ENCODE measurements at places on chromosomes 13 and 19.

DNA sequence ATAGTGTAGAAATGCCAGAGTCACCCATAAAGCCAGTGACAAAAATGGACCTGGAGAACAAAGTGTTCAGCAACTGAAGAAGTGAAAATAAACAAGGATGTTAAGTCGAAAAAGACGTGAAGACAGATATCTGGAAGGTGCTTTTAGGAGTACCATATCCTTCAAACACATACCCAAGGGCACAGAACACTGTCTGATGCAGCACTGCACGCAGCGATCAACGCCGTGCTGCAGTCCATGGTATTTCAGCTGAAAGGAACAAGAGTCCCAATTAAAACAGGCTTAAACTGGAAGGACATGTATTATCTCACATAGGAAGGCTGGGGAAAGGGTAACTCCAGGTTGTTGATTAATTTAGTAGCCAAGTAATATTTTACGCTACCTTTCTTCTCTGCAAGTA lies 108.2 kb downstream of the SGCG start:
- no peak for DNase-seq

- DNase-seq, result no peak
Observed at GRCh38 chr13:100633461-100633860, 41.1 kb downstream of the TMTC4 start.

DNA sequence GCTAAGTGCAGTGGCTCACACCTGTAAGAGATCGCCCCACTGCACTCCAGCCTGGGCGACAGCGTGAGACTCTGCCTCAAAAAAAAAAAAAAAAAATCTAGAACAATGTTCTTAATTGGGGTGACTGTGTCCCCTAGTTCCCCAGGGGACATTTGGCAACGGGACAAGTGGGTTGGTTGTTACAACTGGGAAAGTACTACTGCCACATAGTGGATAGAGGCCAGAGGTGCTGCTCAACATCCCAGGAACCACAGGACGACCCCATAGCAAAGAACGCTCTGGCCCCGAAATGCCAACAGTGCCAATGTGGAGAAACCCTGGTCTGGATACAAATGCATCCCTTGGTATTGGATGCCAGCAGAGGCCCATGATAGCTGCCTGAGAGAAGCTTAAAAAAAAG lies 11.8 kb downstream of the NLRP12 start:
- DNase-seq, result no peak

DNA sequence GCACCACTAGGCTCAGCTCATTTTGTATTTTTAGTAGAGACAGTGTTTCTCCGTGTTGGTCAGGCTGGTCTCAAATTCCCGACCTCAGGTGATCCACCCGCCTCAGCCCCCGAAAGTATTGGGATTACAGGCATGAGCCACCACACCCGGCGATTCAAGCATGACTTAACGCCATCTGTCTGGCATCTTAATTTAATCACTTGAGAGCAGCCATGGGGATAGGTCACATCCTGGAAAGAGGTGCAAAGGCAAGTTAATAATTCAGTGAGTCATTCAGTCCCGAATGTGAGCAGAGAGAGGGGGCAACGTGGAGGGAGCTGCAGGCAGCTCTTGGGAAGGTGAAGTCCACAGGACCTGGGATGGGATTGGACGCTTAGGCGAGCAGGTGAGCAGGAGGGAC lies 31.7 kb upstream of the USP29 start:
- no peak for DNase-seq

DNA sequence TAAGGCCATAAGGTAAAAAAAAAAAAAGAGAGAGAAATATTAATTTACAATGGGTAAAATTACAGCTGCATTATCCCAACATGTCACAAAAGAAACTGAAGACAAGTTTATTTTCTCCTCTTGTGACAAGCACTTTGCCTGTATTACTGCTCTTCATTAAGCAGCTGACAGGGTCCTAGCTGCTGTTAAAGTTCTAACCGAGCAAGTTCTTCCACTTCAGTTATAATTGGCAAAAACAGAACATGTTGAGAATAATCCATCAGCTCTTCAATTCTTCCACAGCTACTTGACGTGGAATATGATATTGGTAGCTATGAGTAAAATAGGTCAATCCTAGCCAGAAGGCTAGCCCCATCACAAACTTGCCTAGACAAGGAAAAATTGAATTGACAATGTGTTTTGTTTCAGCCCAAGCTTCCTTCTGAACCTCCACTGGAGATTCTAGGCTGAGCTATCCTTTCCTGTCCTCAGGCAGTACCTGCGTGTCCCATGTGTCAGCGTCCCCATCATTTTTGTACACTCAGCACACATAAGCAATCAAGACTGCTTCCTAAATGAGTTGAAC lies 32.2 kb upstream of the DOCK9 start:
- no peak for DNase-seq

- no peak for DNase-seq
Observed at GRCh38 chr19:2652504-2653099, 49.9 kb downstream of the GNG7 start.

DNA sequence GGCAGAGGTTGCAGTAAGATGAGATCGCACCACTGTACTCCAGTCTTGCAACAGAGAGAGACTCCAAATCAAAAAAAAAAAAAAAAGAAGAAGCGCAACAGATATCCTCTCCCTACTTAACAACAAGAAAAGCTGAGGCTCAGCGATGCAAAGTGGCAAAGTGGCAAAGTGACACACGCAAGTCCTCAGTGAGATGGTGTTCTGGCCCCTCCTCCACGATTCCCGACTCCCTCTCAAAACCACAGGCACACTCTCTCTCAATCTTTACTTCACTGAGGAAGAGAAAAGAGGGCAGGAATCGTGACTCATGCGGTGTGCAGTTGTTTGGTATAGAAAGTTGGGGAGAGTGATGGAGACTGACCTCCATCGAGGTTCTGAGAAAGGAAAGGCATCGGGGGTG lies 12.6 kb downstream of the FFAR2 start:
- no peak for DNase-seq

GRCh38 chr19:49326165-49326704 lies 1.2 kb upstream of the SLC6A16 start:
- DNase-seq, result no peak

GRCh38 chr19:32453736-32454135 lies 48.2 kb downstream of the DPY19L3 start:
- DNase-seq, result no peak

DNA sequence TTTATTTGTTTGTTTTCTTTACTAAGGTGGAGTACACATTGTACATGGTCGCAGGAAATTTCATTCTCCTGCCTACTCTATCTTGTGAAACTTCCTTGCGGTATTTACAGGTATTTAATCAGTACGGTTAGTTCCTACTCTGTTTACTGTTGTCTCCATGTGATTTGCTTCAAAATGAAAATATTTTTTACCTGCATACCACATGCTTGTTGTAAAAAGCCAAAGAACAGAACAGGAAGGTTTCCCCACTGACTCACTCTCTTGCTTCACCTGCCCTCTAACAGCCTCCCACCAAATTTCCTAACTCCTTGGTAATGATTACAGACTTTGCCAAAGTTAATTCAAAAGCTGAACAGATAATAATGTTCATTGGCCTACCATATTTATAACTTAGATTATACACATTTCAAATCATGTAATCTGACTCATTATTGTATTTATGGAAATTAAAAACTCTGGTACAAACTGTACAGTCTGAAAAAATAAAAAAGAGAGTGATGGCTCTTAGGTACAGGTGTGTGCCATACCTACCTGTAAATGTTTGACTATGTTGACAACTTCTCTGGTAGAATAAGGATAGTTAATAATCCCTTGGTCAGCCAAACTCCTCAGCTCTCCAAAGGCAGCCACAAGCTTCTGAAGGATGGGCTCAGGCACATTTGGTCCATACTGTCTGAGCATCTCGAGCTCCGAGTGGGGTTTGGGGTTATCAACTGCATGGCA lies 239.9 kb downstream of the VWA8 start:
- DNase-seq, result no peak

DNA sequence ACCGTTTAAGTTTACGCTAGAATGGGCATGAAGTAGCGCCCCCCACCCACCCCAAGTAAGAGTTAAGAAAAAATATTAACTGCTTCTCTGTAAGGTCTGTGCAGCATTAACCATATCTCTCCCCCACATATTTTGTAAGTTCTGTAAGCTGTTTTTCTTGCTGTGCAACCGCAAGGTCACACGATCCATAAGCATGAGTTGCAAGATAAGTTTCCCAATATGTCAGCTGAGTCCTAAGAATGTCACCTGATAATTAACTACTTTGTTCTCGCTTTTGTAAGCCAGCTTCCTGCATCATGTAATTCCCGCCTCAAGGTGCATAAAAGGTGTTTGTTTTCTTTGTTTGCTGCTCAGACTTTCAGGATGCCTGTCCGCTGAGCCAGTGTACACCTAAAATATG lies 187.0 kb downstream of the MYO16 start:
- no peak for DNase-seq

DNA sequence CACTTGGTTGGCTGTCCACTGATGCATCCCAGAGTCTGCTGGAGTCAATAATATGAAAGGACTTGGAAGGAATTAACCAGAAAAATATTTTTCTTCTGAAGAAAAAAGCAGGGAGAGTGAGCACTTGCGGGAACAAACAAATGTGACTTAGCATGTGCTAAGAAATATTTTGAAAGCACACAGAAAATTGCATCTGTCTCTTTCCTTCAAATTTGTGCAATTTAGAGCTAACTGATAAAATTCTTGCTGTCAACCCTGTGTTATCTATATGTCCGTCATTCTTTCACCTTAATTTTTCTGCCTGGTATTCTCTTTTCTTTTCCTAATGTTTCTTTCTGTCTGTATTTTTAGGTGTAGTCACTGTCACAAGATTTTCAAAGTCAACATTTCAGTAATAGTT lies 852.6 kb downstream of the PCDH9 start:
- DNase-seq, result no peak

- DNase-seq, result peak; percentile 39
Observed at GRCh38 chr19:5850743-5851293, 431 bp downstream of the FUT3 start.

DNA sequence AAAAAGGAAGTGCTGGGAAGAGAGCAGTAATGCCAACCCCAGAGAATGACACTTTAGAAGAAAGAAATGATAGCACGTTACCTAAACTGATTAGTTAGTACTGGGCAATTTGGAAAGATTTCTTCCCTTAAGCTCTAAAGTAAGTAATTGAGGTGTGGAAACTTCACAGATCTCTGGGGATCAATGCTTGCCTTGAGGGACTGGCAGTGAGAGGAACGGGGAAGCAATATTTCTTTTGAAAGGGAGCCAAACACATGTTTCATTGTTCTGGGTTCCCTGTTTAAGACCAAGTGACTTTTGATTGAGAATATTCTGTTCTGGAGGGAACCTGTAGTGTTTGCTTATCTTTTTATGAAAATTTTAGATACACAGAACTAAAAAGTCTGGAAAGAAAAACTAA lies 190.5 kb downstream of the NDFIP2 start:
- no peak for DNase-seq

- no peak for DNase-seq
Observed at GRCh38 chr13:99800011-99800410, 171.6 kb downstream of the ZIC5 start.

DNA sequence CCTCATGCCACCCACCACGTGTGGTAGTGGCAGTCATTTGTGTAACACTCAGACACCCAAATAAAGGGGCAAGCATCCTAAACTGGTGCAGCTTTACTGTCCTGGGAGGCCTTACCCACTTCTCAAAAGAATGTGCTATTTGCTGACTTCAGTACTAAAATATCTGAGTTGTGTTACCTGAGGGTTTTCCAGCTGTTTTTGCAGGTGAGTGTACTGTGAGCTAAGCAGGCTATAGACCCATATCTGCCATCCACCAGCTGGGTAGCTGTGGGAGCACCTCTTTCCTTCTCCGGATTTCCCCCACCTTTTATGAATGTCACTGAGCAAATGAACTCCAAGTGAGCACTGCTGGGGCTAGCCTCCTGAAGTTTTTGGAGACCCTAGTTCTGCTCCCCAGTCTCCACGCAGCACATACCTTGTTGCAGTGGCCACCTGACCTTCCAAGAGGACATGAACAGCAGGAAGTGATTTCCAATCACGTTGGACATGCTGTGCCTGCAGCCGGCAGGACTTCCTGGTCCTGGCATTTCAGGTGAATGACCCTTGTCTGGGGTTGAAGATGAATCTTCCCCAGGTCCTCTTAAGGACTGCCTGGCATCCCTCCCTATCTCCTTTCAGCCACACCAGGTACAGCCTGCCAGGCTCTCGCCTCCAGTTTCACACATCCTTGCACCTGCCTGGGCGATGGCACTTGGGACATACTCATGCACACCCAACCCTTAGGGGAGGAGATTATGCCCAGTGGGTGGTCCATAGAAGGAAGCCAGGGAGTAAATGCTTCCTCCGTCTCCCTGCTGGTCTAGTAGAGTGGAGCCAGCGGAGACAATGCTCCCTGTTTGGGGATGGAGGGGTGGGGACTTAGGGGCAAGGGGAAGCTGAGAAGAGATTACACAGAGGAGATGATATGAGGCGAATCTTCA lies 109.5 kb upstream of the SPATA13 start:
- DNase-seq, result no peak

GRCh38 chr13:60093425-60094019 lies 70.2 kb downstream of the DIAPH3 start:
- DNase-seq, result no peak

GRCh38 chr19:12991296-12991695 lies 4.0 kb upstream of the NFIX start:
- DNase-seq, result no peak

- peak; percentile 11 for DNase-seq
Observed at GRCh38 chr13:51541809-51542258, 42.4 kb upstream of the WDFY2 start.

DNA sequence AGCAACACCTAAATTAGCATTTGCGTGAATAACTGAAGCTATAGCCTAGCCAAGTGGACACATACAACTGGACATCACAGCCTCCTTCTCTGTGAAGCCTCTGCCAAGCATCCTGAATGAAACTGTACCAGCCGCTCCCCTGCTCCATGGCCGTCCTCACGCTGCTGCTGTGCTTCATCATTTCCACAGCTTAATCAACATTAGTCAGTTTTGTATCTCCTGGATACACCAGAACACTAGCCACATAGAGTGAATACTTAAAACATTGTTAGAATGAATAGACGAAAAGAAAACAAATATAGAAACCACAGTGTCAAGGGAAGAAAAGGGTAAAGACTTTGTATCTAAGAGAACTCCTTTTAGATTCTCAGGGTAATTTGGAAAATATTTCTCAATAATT lies 1526.9 kb downstream of the EFNB2 start:
- no peak for DNase-seq

GRCh38 chr13:32126278-32126677 lies 94.7 kb downstream of the FRY start:
- DNase-seq, result no peak

- DNase-seq, result no peak
Observed at GRCh38 chr19:24078680-24079079, 8.3 kb upstream of the ZNF254 start.

DNA sequence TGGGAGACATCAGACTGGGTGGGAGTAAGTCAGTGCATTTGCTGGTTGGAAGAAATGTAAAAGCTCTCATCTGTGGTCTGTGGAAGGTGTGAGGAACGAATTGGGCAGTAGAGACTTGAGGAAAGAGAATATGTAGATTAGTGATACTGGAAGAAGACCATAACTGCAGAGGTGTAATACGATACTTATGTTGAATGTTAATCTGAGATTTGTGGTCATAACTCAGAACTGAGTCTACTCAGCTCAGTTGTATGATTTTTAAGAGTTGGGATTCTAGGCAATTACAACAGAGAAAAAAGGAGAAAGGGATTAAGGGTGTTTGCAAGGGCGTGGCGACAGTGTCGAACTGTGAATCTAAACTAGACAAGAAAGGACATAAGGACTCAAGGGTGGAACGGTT lies 3.2 kb upstream of the IL17D start:
- DNase-seq, result no peak

GRCh38 chr13:28576067-28576466 lies 81.1 kb upstream of the FLT1 start:
- DNase-seq, result no peak

All from NCI-H446 (cell line).